Spleen (tissue), 13 donors: ENCODE measurements at places on chromosomes 12 and 14. TPM values are rescaled to one million over a fixed set of nuclear protein-coding genes. Genes with fewer than 3 reads are reported as not detected.

Gene RDH12
- not detected for total RNA-seq

Gene CCDC177
- total RNA-seq = not detected

Gene SLC25A47
- not detected for total RNA-seq

Gene TESPA1
- 9.3 TPM for total RNA-seq

Gene MYH7
- not detected for total RNA-seq

- peak; percentile 83 for DNase-seq
Measured at GRCh38 chr12:48788854-48789775, at the start of gene ADCY6. Gene ADCY6, minus strand, starts transcription at chr12:48789089. Its CDS starts 5,655 bp downstream, at chr12:48783434.

- DNase-seq = no peak
Measured at GRCh38 chr12:53577941-53578352, 48.2 kb downstream of the ATF7 start.

GRCh38 chr14:88258021-88258420 is 65.0 kb downstream of the KCNK10 start:
- no peak for DNase-seq
